NCI-H1417 (cell line): ENCODE measurements at places on chromosomes 16 and 17.
A peak's percentile ranks its signal among the peaks of the same experiment; 100 is the strongest.

GRCh38 chr17:75447951-75448856 is 8.2 kb upstream of the TMEM94 start:
- no peak for DNase-seq

- no peak for DNase-seq
These were observed 33.1 kb downstream of the CACNG3 start for GRCh38 chr16:24289166-24289700.

DNA sequence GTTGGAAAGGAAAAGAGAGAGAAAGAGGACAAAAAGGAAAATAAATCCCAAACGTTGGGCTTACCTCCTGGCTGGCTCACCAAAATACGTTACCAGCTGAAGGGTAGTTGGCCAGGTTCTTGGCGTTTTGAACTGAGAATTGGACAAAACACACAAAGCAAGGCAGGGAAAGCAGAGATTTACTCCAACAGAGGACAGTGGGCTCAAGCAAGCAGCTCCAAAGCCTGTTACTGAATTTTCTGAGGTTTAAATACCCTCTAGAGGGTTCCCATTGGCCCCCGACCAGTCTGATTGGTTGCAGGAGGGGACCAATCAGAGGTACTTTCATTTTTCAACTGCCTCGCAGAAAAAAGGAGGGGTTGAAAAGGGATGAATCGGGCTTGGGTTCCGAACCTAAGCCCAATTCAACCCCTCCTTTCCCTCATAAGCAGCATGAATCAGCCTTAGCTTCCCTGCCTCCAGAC is 55.6 kb upstream of the ALOX12 start:
- no peak for DNase-seq

GRCh38 chr17:9239793-9240658 is 218.7 kb downstream of the NTN1 start:
- peak; percentile 45 for DNase-seq

- no peak for DNase-seq
These were observed 117.4 kb downstream of the HIC1 start for GRCh38 chr17:2172077-2172851.

DNA sequence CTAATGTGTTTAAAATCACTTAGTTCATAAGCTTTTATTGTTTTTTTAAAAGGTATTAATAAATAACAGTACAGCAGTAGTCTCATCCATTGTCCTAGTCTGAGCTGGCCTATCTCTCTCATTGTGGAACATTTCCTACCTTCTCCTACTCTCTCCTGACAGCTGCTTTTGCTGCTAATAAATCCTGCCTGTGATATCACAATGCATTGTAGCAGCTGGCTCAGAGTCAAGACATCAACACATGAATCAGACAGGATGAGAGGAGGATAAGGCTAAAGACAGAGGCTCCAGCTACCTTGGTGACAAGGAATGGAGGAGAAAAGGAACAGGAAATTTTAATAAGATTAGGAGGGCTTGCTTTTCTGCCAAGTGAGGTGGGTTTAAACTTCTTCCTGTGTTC is 626.1 kb downstream of the HS3ST4 start:
- no peak for DNase-seq

DNA sequence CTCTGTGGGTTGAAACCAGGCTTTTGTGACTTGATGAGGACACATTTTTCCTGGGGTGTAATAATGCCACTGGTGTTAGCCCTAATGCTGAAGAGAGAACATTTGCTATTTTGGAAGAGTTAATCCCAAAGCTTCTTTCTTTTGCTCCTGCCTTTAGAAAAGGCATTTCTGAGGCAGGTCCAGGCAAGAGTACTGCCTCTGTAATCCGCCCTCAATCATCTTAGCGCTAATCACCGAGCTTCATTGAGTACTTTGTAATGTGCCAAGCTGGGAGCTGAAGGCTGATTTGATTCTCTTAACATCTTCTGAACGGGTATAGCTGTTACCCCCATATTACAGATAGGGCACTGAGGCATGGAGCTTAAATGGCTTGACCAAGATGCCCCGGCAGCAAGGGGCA is 60.3 kb downstream of the AKAP1 start:
- DNase-seq: no peak

DNA sequence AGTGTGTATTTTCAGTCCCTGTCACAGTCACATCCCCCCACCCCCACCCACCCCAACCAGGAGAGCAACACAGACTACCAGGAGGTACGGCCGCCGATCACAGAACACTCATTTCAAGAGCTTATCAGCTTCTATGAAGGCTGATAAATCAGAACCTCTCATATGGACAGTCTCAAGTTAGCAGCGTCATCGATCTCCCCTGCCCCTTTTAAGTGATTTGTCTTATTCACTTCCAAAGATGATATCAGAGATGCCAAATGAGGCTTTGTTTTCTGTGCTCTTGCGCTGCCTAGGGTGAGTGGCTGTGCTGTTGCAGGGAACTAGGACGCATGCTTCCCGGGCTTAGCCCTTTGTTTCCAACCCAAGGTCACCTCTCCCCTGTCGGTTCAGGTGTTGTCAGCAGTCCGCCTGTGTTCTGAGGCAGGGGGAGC is 26.8 kb upstream of the PMFBP1 start:
- DNase-seq: peak; percentile 14

GRCh38 chr16:49631187-49632041 is 224.5 kb downstream of the ZNF423 start:
- DNase-seq: no peak

- no peak for DNase-seq
These were observed 38.4 kb downstream of the TOM1L2 start for GRCh38 chr17:17933775-17934174.

DNA sequence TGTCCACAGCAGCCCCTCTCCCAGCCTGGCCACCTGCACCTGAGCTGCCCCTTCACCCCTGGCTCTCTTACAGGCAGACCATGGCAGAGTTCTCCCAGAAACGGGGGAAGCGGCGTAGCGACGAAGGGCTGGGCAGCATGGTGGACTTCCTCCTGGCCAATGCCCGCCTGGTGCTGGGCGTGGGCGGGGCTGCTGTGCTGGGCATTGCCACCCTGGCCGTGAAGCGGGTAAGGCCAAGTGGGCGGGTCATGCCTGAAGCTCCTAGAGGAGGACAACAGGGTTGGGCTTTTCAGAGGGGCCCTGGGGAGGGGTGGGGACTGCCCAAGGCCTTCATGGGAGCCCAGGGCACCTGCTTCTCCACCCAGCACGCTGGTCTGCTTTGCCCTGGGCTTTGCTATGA is 2.2 kb downstream of the MIEF2 start:
- no peak for DNase-seq

DNA sequence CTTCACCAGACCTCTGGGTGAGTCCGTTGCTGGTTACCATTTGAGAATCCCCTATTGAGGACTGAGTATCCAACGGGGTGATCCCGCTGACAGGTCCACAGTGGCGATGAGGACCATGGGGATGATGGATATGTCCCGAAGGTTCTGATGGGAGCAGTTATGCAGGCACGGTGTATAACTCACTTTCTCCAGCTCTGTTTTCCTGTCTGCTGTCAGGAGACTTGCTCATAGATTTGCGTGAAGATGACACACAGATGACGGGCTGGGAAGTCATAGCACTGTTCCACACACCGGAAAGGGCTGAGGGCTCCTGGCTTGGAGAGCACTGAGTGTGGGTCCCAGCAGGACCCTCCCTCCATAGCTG is 22.2 kb upstream of the ADCY7 start:
- DNase-seq: no peak
